ENCODE measurements at places on chromosomes 7 and 10.

DNA sequence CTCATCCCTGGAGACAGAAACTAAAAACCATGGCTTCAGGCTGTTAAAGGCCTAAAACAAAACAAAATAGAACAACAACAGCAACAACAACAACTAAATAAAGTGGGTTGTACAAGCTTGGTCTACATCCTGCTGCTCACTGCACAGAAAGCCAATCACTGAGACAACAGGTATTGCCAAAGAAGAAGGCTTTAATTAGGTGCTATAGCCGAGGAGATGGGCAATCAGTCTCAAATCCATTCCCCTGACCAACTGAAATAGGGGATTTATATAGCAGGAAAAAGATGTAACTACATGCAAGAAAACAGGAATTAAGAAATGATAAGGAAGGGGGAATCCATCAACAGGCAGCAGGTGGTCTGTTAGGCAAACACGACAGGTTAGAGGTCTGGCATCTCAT, 22.4 kb upstream of the NUB1 start:
- DNase-seq, result no peak

- DNase-seq, result no peak
Observed at GRCh38 chr10:58782876-58783851, 270.5 kb downstream of the BICC1 start.

GRCh38 chr7:11458736-11459483, 373.1 kb downstream of the THSD7A start:
- DNase-seq, result no peak

GRCh38 chr10:11898372-11899066, 75.4 kb downstream of the PROSER2 start:
- no peak for DNase-seq

DNA sequence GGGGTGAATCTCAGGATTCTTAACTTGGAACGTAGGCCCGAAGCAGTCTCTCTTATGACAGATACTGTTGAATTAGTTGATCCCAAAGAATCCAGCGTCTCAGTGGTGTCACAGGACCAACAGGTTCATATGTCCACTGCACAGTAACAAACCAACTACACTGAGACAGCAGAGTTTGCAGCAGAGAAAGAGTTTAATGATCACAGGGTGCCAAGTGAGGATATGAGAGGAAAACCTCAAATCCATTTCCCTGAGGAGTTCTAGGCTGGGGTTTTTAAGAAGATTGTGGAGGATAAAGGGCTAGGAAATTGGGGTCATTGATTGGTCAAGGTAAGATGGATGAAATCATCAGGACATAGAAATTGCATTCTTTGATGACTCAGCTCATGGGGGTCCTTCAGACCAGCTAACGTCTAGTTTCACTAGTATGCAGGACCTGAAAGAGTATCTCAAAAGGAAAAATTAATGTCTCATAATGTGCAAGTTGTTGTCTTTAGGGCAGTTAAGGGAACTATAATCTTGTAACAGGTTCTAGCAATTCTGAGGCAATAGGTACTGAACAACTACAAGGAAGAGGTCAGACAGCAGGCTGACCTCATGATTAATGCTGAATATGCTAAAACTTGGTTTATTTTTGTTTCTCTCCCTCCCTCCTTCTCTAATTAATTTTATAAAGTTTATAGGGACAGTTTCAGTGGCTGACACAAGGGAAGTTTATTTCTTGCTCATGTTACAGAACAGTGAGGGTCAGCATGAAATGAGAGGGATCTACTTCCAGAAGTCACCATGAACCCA, 310.9 kb upstream of the NEBL start:
- DNase-seq, result no peak

- DNase-seq, result no peak
Observed at GRCh38 chr10:120861178-120861855, 10.2 kb downstream of the WDR11 start.

DNA sequence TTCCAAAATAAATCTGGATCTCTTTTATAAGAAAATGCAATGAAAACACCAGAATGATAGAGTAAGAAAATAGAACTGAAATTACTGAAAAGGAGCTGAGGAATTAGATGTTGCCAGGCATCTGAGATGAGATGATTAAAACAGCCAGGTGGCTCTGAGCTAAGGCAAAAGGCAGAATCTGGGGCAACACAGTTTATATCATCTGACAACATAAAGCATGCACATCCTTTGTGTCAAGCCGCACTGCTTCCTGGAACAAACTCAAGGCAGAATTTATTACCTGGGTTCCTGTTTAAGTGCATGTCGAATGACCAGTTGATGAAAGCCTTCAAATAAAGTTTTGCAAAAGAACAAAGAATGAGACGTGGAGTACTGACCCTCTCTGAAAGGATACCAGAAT, 247.0 kb downstream of the SNX10 start:
- no peak for DNase-seq

GRCh38 chr10:26859241-26860101, 1.3 kb downstream of the ABI1 start:
- no peak for DNase-seq

GRCh38 chr10:14717552-14717951, 57.1 kb downstream of the FAM107B start:
- no peak for DNase-seq

GRCh38 chr10:11011984-11012383, 5.7 kb upstream of the CELF2 start:
- DNase-seq, result no peak

DNA sequence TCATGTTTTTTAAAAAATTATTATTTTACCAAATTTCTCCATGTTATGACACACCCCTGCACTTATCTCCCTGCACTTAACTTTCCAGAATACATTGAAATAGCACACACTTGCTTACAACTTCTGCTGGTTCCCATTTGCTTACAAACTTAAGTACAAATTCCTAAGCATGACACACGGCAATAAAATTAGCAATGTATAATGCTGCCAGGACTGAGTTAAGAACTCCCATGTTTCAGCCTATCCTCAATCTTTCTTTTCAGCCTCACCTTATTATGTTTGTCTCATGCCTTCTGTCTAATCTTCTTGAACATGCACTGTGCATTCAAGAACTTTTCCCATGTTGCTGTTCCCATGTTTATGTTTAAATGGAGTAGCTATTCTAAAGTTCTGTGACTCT, 40.8 kb downstream of the PRPS1L1 start:
- DNase-seq, result no peak

GRCh38 chr10:32159264-32159663, 103.0 kb upstream of the KIF5B start:
- DNase-seq, result no peak

DNA sequence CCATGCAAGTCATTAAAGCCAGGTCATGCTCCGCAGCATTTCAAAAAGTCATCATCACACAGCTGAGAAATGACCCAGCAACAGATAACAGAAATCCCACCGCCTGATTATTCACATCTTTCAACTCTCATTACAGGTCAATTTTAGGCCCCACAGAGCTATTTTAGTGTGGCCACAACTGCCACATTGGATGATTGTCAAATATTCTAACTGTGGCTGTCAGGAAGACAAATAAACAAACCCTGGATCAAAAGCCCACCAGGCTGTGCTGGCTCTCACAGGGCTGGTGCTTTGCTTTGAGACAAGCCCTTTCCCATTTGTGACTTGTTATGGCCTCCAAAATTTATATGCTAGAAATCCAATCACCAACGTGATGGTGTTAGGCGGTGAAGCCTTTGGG, 117.6 kb upstream of the CDC14C start:
- no peak for DNase-seq

GRCh38 chr7:959271-959670, 4.8 kb upstream of the ADAP1 start:
- no peak for DNase-seq

DNA sequence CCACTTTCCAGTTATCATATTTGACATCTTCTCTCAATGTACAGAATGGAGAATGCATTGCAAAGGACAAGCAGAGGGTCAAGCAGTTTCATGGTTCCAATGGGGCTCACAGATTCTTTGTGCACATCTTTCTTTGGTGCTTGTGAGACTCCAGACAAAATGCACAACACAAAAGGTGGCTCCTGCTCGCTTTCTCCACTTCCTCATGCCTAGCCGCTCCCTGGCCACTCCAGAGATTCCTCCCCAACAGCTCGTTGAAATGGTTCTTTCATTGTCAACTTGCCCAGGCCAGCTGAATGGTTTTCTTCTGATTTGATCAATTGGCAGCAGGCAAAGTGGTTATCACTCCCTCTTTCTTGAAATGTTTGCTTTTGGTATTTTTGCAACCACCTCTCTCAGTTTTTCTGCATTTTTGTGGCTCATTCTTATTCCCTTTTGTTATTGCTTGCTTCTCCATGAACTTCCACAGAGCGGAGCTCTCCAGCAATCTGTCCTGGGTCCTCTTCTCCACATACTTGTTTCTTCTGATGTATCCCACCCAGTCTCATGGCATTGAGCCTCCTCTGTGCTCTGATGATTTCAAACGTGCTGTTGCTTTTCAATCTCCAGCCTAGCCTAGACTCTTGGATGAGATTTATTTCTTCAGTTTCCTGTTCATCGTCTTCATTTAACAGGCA, 507.8 kb upstream of the MKI67 start:
- no peak for DNase-seq

GRCh38 chr7:80520199-80520598, 8.3 kb upstream of the GNAT3 start:
- DNase-seq, result no peak

- DNase-seq, result no peak
Observed at GRCh38 chr7:922334-923107, 32.0 kb downstream of the ADAP1 start.

DNA sequence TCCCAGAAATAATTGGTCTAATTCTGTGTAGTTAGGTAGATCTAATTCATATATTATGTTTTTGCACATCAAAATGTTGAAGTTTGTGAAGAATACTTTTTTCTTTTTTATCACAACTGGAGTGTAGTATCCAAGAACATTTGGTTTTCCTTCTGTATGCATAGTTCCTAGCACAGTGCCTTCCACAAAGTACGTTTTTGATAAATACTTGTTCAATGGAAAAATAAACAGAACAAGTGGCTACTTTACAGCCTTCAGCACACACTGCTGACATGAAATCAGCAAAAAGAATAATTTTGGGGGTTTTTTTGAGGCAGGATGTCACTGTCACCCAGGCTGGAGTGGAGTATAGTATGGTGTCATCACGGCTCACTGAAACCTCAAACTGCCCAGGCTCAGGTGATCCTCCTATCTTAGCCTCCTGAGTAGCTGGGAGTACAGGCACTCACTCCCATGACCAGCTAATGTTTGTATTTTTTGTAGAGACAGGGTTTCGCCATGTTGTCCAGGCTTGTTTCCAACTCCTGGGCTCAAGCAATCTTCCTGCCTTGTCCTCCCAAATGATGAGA, 27.9 kb downstream of the TARP start:
- no peak for DNase-seq

DNA sequence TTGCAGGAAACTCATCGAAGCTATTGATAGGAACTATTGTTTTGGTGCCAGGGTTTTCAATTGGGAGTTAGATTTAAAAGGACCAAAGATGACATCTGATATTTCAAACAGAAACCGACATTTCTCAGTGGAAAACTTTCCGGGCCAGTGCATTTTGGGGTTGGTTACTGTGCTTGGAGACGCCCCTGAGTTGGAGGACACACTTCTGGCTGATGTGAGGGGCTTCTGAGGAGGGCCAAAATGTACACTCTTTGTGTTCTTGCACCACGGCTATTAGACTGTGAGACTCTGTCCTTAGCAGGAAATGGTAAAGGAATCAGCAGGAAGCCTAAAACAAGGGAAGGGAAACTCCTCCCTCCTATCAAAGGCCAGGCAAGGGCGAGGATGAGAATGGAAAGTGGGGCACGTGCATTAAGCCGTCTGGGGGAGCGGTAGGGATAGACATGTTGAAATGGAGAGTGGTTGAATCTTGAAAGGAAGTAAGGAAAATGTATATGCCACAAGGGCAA, 1.8 kb upstream of the SRGN start:
- DNase-seq, result no peak

GRCh38 chr10:75461672-75462649, 30.5 kb downstream of the LRMDA start:
- no peak for DNase-seq

DNA sequence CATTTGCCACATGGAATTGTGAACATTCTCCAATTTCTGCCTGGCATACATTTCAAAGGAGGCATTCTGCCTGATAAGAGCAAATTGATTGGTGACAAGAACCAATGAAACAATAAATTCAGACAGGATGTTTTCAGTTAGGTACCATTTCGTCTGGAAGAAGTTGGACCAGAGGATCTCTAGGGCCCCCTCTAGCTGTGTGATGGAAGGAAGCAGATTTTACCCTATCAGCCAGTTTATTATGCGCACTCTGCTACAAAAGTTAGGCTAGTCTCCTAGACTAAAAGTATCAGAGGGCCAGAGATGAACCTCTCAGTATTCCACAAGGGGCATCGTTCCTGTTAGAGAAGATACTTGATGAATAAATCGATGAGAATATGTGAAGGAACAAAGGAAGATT, 118.0 kb downstream of the BUB3 start:
- no peak for DNase-seq

DNA sequence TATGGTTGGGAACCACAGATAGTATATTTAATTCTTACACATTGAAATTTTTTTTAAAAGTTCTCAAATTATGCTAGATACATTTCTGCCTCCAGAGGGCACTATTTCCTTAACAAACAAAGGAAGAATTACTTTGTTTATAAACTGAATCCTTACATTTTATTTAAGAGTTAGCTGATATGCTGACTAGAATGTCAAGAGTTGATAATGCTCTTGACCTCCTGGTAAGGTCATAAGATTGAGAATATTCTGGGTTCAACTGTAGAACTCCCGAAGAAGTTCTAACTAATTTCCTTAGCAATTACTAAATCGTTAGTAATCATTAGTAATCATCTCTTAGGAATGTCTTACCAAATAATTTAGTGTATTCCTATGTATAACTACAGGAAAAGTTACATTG, 95.3 kb upstream of the CYP26C1 start:
- DNase-seq, result no peak

DNA sequence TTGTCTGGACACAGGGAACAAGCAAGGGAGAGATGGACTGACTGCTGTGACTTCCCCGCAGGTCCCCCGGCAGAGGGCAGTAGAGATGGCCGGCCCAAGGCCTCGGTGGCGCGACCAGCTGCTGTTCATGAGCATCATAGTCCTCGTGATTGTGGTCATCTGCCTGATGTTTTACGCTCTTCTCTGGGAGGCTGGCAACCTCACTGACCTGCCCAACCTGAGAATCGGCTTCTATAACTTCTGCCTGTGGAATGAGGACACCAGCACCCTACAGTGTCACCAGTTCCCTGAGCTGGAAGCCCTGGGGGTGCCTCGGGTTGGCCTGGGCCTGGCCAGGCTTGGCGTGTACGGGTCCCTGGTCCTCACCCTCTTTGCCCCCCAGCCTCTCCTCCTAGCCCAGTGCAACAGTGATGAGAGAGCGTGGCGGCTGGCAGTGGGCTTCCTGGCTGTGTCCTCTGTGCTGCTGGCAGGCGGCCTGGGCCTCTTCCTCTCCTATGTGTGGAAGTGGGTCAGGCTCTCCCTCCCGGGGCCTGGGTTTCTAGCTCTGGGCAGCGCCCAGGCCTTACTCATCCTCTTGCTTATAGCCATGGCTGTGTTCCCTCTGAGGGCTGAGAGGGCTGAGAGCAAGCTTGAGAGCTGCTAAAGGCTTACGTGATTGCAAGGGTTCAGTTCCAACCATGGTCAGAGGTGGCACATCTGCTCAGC, 6.0 kb downstream of the CYREN start:
- DNase-seq, result no peak

- no peak for DNase-seq
Observed at GRCh38 chr10:79071396-79071923, 2.7 kb downstream of the ZMIZ1 start.

Measured in stimulated activated CD4-positive, alpha-beta T cell treated with anti-CD3 and anti-CD28 coated beads, Interleukin-1b, Interleukin-23, amount 100 ng/mL, for 1 hour (primary cell).